ENCODE measurements at places on chromosomes 13 and 19.

DNA sequence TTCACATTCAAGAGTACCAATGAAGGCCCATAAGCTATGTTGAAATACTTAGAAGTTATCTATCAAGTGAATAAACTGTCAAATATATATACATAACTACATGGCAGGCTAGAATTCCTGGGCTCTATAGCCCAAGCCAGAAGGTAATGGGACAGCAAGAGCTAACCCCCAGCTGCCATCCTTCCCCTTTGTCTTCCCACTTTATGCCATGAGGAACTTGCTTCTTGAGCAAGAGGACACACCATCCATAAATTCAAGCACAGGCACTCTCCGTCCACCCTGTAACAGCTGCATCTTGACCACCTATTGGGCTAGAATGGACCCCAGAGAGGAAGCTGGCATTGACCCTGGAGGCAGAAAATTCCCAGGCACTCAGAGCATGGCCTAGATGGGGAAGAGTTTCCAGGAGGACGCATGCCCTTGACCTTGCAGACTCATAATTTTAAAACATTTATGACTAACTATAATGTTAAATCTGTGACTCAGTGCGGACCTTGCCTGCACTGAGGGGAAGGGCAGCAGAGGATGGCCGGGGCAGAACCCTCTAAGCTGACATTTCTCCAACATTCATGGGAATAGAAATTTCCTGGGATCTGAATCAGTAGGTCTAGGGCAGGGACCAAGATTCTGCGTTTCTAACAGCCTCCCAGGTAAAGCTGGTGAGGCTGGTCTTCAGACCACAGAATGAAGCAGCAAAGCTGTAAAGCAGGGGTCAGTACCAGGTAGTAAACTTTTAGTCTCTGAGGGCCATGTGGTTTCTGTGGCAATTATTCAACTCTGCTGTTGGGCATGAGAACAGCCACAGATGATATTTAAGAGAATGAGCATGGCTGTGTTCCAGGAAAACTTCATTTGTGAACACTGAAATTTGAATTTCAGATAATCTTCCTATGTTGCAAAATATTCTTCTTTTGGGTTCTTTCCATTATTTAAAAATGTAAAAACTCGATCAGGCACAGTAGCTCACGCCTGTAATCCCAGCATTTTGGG is 71.4 kb upstream of the CLDN10 start:
- no peak for DNase-seq

DNA sequence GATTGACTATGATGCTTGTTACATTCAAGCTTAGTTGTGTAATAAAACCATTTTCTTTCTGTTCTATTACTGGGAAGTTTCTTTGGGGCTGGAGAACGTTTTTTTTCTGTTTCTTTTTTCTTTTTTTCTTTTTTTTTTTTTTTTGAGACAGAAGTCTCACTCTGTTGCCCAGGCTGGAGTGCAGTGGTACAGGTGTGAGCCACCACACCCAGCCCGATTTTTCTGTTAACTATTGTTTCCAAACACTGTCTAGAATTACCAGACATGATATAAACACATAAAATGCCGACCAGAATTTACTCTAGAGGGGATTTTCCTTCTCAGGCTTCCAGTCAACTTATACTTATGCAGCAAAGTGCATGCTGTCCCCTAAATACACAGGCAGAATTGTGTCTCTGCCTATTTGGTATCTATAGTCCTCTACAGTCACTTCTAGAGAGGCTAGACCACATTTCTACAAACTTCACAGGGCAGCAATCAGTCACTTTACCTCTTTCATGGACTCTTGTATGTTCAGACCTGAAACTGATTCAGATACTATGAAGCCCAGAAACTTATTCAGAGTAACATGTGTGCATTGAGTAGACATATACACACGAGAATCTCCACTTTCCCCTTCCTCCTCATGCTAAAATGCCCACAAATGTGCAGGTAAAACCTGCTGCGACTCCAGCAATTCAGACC is 121.2 kb downstream of the ZNF737 start:
- DNase-seq, result no peak

GRCh38 chr13:59360108-59360507 is 803.6 kb downstream of the DIAPH3 start:
- no peak for DNase-seq

DNA sequence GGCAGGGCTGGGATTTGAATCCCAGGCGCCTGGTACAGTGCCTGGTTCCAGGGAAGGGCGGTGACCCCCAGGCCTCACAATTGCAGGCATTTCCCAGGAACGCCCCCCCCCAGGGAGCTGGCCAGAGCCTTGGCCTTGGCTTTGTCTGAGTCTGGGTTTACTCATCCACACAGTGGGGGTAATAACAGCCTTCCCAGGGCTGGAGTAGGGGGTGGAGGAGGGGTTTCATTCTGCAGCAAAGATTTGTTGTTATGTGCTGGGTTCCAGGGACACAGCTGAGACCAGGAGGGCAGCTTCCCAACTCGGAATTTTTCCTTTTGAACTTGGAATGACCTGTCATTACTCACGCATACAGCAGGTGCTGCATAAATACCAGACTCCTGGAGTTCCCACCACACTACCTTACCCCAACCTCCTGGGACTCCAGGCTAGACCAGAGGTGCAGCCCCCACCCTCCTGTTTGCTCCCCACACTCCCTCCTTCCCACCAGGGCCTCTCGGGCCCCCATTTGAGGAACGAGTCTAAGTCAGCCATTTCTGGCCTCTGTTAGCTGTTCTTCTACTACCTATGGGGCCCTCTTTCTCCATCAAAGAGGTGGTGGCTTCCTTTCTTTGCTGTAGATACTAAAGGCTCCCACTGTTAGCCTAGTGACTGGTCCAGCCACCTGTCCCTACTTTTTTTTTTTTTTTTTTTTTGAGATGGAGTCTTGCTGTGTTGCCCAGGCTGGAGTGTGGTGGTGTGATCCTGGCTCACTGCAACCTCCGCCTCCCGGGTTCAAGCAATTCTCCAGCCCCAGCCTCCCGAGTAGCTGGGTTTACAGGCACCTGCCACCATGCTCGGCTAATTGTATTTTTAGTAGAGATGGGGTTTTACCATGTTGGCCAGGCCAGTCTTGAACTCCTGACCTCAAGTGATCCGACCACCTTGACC is 1.6 kb upstream of the ADAMTS10 start:
- no peak for DNase-seq

GRCh38 chr13:80552851-80553440 is 212.0 kb upstream of the SPRY2 start:
- no peak for DNase-seq

GRCh38 chr13:46609726-46610125 is 56.8 kb downstream of the LRCH1 start:
- DNase-seq, result no peak

- DNase-seq, result no peak
Observed at GRCh38 chr13:87884884-87885283, 213.7 kb downstream of the SLITRK5 start.

DNA sequence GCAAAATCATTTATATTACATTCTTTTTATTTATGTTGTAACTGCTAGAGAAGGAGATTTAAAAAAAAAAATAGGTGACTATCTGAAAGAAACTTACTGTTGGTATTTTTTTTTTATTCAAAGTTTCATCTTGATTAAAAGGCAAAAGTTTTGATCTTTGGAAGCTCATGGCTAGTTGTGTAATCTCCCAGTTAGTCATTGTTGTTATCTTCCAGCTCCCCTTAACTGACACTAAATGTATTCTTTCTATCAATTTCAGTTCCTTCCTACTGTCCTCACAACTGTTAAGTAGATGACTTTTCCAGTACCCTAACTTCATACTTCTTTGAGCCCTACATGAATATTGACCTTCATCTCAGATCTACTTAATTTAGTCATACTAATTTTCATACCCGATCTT is 71.1 kb downstream of the PIBF1 start:
- DNase-seq, result no peak

GRCh38 chr19:17510220-17510993 is 1.0 kb upstream of the PGLS start:
- no peak for DNase-seq

DNA sequence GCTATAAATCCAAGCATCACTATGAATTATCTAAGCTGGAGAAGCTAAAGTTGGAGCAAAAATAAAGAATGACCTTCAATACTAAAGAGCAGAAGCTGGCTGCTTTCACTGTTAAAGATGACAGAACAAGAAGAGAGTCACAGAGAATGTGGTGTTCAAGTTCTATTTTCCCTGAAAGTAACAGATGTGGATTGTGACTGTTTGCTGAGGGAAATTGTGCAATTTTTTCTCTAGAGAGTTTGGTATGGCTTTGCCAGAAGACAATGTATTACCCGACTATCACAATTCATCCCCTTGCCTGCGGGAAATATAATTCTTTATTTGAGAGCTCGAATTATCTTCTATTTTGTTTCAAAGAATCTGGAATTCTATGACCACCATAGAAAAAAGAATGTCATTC is 83.1 kb downstream of the TNFSF13B start:
- DNase-seq, result no peak

GRCh38 chr13:76955193-76955592 is 6.9 kb downstream of the ACOD1 start:
- DNase-seq, result no peak

DNA sequence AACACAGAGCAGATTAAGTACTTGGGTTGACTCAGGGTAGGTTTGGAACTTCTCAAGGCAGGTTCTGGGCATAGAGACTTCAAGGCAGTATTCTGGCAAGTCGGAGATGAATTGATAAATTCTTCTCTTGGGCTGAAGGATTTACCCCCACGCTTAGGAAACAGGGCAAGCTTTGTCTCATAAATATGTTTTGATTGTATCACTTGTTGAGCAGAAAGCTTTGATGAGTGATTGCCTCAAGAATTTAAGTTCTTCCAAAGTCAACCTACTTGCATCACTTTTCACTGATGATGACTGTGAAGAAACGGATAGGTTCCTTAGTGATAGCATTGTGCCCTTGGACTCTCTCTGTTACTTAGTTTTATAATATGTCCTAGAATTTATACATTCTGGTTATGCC is 258.6 kb upstream of the DACH1 start:
- no peak for DNase-seq

GRCh38 chr13:70541451-70541850 is 433.2 kb upstream of the KLHL1 start:
- no peak for DNase-seq

DNA sequence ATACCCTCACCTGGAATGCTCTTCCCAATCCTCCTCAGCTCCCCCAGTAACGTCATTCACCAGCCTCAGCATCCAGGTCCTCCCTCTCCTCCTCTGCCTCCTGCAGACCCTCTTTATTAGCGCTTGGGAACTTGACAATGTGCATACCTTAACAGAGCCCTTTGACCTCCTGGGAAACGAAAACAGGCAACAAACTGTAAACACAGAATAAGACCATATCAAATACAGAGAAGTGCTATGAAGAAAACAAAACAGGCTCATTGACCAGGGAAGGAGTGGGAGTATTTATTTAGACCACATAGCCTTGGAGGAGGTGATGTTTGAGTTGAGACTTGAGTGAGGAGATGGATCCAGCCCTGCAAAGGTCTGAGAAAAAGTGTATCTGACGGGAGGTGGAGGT is 107.9 kb upstream of the SLC7A1 start:
- DNase-seq, result no peak

DNA sequence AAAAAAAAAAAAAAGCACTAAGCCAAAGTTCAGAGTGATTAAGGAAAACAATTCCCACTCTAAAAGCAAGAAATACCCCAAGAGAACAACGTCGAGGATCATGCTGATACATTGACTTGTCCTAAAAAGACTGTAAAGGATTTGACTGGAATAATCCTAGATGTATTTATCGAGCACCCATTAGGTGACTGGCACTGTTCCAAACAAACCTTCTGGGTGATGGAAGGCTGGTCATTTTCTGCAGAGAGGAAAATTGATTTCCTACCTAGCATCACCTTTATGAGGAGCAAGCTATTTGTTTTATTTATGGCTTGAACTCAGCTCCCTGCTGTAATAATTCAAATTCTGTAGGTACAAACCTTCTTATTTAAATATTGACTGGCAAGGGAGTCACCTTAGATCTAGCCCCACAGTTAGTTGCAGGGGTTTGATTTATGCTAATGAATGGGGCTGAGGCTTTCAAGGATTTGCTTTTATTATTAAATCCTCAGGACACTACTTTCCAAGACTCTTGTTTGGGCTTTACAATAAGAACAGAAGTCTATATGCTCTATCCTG is 471.0 kb downstream of the OLFM4 start:
- DNase-seq, result no peak

DNA sequence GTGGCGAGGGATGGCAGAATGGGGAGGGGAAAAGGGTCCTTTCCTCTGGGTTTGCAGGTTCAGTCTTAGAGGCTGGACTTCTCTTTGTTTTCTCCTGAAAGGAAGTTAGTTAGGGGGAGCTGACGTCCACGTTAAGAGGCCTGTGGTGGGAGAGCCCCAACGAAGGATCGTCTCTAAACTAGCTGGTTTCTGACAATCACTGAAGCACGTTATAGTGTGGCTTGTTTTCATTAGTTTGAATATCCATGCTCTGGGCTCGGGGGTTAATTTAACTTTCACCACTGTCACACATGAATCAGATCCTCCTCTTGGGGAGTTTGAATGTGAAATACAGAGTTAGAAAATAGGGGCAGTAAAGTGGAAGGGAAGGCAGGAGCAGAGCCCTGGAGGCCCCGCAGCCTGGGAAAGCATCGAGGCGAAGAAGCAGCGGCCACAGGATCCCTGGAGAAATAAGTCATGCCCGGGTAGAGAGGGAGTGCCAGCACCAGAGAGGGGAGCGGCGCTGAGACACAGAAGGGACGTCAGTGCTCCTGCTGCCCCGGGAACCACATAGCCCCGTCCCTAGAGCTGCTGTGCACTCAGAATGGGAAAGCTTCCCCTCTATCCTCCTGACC is 31.1 kb upstream of the AMER2 start:
- DNase-seq, result no peak

GRCh38 chr13:18949489-18949761 is 232.2 kb downstream of the TUBA3C start:
- DNase-seq, result no peak

DNA sequence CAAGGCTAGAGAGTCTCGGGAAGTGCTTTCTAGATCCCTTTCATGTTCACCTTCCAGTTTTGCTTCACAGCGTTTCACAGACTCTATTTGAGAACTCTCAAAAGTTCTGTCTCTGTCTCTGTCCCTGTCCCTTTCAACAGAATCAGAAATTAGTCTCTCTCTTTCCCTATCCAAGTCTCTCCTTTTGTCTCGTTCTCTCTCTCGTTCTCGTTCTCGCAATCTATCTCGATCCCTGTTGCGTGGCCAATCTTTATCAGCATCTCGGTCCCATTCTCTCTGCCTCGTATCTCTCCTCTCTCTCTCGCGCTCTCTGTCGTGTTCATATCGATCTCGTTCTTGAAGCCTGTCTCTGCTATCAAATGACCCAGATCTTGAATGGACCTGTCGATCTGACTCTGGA is 85.0 kb downstream of the ZC3H13 start:
- no peak for DNase-seq

GRCh38 chr19:55441319-55441691 is 1.8 kb downstream of the SHISA7 start:
- no peak for DNase-seq
